ENCODE measurements at places on chromosomes 6 and 20.
A peak's percentile ranks its signal among the peaks of the same experiment; 100 is the strongest.

DNA sequence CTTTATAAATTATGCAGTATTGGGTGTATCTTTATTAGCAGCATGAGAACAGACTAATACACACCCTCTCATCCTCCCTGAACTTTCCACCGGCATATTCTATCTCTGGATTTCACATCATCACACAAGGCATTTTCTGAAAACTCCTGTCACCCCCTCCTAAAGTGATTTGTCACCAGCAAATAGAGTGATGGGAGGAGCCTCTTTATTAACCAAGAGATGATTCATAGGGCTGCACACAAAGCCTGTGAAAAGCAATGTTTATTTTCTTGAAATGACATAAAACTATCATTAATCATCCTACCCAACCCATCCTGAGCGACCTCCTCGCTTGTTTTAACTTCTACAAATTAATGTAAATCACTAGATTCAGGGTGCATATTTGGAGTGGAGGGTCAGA is 394.7 kb upstream of the SULF2 start:
- no peak for DNase-seq

DNA sequence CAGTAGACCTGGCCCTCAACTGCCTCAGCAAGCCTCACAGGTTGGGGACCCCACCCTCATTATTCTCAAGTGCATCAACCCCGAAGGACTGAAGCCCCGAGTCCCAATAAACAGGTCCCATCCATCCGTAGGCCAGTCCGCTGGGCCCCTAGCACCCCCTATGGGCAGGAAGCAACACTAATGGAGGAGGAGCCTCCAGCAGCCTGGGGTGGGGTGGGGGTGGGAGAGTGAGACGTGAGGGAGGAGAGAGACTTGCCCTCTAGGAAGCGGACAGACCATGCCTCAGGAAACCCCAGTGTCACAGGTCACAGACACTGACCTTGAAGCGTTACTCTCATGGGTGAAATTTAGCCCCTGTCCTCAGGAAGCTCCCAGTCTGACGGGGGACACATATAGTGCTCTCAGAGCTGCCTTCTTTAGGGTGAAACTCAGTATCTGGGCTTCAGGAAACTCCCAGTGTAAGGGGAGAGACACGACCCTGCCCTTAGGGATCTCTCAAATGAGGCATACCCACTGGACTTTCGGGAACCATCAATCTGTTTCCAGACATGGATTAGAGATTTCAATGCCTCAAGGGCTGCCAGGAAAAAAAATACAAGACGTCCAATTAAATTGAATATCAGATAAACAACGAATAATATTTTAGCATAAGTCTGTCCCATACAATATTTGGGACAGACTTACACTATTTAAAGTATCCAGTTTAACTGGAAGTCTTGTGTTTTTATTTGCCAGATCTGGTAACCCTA is 125.8 kb downstream of the MRPL14 start:
- no peak for DNase-seq

DNA sequence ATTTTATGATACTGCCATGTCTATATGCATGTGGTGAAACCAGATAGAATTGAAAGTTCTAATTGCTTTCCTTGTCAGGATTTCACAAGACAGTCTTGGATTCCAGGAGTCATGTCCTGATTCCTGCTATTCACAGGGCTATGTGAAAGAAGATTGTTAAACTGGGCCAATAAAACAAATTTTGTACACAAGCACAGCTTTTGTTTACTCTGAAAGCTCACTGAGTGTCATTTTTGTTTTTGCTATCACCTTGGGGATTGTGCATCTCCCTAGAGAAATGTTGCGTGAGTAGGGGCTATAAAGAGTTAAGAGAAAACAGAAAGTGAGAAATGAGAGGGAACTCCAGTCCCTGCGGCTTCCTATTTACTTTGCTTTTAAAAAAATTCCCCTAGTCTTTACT is 627.5 kb downstream of the PKHD1 start:
- peak; percentile 85 for DNase-seq

DNA sequence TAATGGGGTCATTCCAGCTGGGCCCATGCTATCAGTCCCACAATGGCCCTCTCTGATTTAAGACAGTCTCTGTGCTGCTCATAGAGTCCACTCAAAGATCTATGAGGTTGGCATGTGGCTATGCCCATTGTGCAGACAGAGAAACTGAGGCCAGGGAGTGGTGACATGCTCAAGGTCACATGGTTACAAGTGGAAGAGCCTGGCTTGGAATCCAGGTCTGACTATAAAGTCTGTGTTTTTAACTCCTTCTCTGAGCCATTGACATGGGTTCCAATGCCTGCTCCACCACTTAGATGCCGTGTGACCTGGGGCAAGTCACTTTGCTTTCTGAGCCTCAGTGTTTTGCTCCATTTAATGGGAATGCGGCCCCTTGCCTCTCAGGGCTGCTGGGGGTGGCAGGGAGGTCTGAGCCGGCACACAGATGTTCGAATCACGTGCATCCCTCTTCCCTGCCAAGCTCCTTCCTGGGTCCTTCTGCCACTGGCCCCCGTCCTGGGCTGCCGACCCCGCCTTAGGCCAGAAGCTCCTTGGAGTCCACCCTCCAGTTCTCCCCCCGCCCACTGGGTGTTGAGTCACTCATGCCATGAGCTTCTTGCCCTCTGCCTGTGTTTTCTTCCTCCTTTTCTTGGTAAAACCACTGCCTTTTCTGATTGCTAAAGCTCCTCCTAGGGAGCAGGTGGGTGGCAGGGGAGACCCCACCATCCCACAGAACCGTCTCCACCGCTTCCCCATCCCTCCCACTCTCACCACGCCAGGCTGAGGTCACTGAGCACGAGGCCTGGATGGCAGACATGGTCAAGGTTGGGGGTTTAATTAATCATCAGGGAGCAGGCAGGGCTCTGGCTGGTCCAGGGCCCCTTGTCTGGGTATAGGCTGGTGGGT is 35.7 kb downstream of the CEBPB start:
- no peak for DNase-seq

- no peak for DNase-seq
These were observed 196.9 kb downstream of the DST start for GRCh38 chr6:56445818-56446217.

DNA sequence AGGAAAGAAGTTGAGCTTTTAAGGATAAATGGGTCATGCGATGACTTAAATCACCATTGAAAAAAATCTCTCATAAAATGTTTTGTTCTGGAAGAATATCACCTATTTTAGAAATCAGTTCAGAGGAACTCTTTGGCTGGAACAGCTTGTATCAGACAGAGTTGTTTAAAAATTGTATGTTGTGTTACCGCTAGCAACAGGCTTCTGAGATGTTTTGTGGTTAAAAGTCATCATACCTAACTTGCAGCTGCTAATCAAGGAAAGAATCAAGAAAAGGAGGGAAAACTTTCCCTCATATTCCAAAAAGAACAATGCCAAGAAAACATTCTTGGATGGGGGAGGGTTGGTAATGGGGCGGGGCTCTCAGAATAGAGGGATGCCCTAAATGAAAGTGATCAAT is 220.7 kb upstream of the CITED2 start:
- DNase-seq, result no peak

DNA sequence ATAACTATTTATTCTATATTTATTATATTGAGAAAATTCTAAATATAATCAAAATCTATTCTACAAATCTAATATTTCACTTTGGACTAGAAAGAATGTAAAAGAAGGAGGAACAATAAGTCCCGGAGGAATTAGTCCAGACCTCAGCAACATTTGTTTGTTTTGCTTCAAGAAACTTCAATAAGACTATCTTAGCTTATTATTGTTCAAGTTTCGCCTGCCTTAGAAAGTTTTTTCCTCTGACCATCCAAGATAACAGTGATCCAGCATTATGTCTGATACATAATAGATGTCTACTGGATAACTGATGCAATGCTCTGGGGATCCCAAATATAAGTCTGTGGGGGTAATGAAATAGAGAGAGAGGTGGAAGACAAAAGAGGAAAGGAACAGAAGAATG is 28.7 kb upstream of the NT5E start:
- DNase-seq, result no peak

DNA sequence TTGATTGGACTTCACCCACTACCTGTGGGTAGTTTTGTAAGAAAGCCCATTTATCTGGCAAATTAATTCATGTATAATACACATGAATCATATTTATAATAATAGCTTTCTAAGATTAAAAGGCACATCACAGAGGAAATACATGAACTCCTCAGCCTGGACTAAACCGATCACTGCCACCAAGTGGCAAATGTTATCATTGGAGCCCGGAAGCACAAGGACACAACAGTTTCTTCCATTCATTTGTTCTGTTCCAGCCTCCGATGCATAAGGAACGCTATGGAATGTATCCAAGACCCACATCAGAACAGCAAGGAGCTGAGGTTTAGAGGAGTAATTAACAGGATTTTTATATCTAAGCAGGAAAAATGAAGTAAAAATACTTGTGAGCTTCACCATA is 13.9 kb upstream of the IPCEF1 start:
- peak; percentile 7 for DNase-seq

- no peak for DNase-seq
These were observed 63.0 kb downstream of the PLCB4 start for GRCh38 chr20:9131841-9132240.

DNA sequence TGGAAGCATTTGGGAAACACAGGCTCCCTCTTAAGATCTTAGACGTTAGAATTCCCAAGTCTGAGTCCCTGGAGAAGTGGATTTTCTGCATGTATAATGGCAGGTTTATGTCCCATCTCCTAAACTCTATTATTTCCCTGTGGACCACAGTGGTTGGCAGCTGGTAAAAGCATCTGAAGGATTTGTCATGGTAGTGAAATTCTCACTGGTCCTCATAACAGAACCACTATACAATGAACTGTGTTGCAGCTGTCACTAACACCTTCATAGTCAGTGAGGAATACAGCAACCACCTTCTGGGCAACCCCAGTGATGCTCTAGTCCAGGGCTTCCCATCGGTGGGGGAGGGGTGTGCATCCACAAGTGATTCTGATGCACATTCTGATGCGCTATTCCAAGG is 396.9 kb downstream of the ZFAND3 start:
- DNase-seq, result no peak

- no peak for DNase-seq
These were observed 21.1 kb downstream of the AHCY start for GRCh38 chr20:34282041-34282440.

DNA sequence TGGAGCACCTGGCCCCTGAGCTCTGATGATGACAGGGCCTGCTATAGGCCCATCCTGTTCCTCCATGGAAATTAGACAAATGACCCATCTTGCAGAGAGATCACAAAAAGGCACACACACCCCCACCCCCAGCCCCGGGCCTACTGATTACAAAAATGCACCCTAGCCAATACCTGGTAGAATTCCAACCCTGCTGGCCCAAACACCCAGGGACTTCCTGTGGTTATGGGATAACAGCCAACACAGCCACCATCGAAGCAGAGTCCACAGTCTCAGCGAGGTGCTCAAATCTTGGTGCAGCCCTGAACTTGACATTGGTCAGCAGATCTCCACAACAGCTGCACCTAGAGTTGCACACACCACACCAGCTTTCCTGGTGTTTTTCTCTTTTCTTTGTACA is 17.0 kb downstream of the NCR2 start:
- DNase-seq, result no peak

GRCh38 chr6:100112855-100113508 is 119.0 kb upstream of the MCHR2 start:
- DNase-seq, result no peak

- DNase-seq, result no peak
These were observed 7.7 kb downstream of the NRN1 start for GRCh38 chr6:5998711-5999687.

- no peak for DNase-seq
These were observed 21.8 kb downstream of the TCFL5 start for GRCh38 chr20:62839816-62840215.

DNA sequence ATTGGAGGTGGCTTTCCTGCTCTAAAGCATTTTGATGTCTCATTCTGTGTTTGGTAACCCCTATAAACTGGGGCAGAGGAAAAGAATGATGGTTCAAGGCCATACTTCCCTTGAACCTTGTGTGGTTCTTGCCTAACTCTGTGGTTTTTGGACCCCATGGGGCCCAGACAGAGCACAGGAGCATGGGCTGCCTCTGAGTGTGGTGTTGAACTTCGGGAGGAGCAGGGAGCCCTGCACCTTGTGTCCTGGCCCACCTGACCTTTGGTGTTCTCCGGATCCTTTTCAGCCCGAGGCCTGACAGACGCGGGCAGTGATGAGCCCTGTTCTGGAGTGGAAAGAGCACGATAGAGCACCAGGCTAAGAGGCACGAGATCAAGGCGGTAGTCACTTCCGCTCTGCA is 18.8 kb downstream of the TMEM74B start:
- DNase-seq, result no peak

DNA sequence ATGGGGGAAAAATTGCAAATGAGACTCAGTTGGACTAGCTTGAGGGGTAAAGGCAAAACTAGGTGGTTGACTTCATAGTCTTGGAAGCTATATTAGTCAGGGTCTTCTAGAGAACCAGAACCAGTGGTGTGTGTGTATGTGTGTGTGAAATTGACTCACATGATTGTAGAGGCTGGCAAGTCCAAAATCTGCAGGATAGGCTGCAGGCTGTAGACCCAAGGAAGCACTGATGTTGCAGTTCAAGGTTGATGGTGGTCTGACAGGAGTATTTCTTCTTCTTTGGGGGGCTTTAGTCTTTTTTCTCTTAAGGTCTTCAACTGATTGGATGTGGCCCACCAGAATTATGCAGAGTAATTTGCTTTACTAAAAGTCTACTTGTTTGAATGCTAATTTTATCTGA is 217.4 kb downstream of the MANEA start:
- DNase-seq, result no peak

- DNase-seq, result no peak
These were observed 25.4 kb upstream of the MAS1 start for GRCh38 chr6:159865226-159865920.

DNA sequence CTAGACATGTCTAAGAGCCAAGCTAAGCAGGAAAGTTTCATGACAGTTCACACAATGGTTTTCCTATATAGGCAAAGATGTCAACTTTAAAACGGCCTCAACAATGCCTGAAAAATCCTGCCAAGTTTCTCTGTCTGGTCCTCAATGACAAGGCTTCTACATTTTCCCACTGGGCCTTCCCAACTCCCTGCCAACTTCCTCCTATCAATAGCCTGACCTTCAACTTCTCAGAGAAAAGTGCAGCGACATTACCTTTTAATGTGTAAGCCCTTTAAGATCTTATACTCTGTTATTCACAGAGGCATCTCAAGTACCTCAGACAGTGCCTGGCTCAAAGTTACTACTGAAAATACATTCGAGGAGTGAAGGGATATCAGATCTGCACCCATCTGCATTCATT is 56.2 kb upstream of the BTBD3 start:
- no peak for DNase-seq

GRCh38 chr20:17569616-17570346 is at the start of gene DSTN:
DSTN (plus strand) TSS chr20:17570075; CDS start chr20:17570209, 134 bp downstream.
- DNase-seq, result peak; percentile 67

DNA sequence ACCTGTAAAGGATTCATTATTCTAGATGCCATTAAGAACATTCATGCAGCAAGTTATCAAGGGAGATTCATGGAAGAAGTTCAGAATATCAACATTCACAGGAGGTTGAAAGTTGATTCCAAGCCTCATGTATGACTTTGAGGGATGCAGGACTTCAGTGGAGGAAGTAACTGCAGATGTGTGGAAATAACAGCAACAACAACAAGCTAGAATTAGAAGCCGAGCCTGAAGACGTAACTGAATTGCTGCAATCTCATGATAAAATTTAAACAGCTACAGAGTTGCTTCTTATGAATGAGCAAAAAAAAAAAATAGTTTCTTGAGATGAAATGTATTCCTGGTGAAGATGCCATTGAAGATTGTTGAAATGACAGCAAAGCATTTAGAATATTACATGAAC is 73.3 kb upstream of the NXT1 start:
- no peak for DNase-seq

- DNase-seq, result no peak
These were observed 8.8 kb downstream of the CDH4 start for GRCh38 chr20:61260905-61261304.
